Activated T-cell treated with anti-CD3 and anti-CD28 coated beads for 24 hours (primary cell): ENCODE measurements at places on chromosomes 11 and 22.

GRCh38 chr11:27571154-27571810 lies 64.7 kb upstream of the LIN7C start:
- no peak for DNase-seq

GRCh38 chr11:44381261-44381660 lies 71.3 kb upstream of the ALX4 start:
- DNase-seq = no peak

DNA sequence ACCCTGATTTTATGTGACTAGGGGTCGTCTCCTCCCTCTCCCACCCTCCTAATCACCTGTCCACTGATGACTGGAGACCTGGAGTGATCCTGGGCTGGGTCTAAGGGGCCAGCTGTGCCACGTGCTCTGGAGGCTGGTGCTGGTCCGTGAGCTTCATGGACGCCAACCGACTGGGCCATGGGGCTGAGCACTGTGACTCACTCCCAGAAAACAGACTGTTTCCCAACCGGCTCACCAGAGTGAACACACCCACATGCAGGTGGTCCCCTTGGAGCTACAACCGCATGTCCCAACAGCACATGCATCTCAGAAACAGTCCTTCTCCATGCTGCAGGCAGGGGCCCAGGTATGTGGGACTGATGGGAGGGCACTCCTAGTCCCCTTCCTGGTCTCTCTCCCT lies 14.0 kb upstream of the LMO1 start:
- DNase-seq = no peak

DNA sequence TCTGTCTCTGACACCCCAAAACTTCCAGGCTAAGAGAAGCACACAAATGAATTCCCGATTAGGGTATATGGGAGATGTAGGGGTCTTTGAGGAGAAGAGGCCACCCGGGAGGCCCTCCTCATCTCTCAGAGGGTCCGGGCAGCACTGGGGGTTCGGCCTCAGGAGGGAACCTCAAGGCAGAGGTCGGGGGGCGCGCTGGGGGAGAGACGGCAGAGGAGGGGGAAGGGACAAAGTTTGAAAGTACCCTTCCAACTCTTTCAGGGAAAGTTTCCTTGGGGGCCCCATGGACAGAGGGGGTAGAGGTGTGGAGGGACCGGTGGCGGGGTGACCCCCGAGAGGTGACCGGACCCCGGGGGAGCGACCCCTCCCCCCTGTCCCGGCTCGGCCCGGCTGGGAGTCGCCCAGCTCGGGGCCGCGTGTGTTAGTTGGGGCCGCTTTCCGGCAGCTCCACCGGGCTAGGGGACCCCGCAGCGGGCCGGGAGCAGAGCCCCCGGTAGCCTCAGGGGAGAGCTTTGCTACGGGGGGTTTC lies 3.3 kb upstream of the GCAT start:
- DNase-seq = no peak

- no peak for DNase-seq
Observed at GRCh38 chr22:49057910-49058309, 769.8 kb downstream of the BRD1 start.

GRCh38 chr11:117849781-117850414 lies 25.4 kb upstream of the FXYD2 start:
- no peak for DNase-seq

DNA sequence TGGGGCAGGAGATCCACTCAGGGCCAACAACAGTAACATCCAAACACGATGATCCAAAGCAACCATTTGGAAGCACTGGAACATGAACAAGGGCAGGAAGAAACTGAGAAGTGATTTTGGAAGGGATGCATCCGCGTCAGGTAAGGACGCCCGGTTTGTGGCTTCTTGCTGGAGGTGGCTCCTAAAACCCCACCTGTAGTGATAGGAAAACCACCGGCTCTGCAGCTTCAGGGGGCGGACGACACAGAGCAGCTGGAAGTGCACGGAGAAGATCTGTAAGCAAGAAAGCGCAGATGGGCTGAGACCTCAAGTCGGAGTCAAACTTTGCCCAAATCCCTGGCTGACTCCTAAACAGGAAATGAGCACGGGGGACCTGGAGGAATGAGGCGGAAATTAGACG lies 1066.1 kb downstream of the BRD1 start:
- DNase-seq = no peak

DNA sequence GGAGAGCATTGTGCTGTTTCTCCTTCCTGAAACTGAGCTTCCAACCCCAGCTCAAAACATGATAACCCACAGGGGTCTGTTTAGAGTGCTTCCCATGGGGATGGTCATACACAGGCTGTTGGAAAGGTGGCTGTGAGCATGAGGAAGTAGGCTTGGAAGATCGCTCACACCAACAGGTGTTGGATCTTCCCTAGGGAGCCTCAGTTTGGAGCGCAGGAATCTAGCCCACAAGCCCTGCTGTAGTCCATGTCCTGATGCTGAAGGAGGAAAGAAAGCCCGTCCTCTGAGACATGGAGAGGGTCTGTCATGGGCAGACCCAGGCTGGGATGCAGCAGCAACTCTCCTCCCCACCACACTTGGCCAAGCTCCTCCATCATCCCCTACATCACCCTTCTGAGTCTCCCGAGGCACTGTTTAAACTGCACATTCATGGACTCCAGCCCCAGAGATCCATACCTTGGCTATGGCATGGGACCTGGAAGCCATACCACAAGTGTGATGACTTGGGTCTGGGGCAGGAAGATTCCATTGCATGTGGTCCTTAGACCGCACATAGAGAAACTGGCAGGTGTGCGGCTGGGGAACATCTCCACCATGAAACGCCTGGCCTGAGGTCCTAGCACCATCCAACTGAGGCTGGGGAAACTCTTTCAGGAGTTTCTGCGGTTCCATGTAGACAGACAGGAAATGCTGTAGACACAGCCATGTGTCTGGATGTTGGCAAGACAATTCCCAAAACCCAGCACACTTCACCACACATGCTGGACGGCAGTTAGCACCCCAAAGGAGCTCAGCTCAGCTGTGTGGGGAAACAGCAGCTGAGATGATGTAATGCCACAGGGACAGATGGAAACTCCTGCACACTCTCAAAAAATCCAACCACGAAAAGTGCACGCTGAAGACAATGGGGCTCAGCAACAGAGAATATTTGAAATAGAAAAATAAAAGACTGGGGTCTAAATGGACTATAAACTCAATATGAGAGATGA lies 27.6 kb upstream of the TTC12 start:
- no peak for DNase-seq

- no peak for DNase-seq
Observed at GRCh38 chr22:35113341-35113740, 47.4 kb downstream of the ISX start.

DNA sequence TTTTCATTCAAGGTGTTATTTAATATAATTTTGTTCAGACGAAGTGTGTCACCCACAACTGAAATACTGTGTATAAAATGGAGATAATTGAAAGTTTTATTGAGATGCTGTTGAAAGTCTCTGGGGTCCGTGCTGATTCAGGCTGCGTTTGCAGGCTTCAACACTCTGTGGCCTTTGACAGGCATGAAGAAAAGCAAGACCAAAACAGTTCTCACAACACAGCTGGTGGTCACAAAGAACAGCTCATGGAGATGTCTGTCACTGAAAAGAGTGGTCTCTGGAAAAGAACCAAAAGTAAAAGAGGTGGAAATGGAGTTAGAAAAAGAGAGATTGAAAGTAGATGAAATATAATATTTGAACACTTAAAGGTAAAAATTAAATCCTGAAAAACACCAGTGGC lies 9.8 kb upstream of the MPPED2 start:
- DNase-seq = no peak

DNA sequence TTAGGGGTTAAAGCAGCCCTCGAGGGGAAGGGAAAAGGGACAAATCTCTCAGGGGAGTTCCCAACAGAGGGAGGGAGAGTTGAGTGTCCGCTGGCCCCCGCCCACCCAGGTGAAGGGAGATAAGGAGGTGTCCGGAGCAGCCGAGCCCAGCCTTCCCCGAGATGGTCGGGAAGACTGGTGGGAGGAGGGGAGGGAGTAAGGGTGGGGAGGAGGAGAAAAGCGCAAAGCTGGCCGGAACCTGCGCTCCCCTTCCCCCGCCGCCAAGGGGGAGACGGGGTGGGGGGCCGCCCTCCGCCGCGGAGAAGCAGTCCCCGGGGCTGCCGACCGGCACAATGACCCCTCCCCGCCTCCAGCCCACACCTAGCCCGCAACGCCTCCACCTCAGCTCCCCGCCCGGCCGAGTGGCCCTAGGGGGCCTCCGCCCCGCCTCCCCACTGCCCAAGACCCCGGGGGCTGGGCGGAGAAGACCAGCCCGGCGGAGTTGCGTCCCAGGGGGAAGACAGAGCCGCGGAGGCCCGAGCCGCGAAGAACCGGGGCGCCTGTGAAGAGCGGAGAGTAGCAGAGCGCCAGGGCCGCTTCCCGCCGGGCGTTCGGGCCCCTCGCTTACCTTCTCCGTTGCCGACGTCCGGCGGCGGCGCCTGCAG lies 479 bp downstream of the RSF1 start:
- DNase-seq = peak; percentile 16

DNA sequence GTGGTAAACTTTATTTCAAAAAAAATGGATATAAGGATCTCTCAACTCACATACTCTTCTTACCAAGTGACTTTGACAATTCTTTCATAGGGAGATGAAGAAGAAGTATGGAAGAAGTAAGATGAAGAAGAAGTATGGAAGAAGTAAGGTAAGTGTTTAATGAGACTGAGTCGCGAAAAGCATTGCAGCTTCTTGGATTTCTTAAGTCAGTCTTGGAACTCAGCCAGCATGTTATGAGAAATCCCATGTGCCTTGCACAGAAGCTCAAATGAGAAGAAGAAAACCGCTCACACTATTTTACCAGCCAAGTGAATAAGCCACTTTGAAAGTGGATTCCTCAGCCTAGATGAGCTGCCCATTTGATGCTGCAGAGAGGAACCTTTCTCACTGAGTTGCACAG lies 332.0 kb upstream of the CCDC179 start:
- no peak for DNase-seq
